ENCODE measurements at places on chromosomes 13 and 19.

DNA sequence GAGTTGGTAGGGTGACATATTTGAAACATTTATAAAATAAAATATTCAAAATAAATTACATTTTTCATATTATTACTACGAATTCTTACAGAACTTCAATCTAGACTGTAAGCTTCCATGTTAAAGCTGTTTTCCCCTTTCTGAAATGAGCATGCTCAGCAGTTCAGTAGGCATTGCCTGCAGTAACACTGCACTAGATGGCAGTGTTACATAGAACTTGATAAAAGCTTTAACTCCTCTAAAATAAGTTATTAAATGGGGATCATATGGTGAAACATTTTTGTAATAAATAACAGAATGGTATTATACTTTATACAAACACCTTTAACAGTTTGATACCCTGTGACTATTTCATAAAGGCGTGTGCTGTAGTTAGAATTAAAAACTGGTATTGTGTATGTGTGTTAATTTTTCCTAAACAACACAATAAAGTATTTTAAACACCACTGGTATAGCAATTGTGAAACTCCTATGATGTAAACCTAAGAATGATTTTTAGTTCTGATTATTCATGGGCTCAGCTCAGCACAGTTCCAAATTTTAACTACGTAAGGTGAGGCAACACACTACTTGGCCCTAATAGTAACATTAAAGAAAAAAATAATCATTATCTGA lies 11.6 kb upstream of the GPR18 start:
- no peak for DNase-seq

DNA sequence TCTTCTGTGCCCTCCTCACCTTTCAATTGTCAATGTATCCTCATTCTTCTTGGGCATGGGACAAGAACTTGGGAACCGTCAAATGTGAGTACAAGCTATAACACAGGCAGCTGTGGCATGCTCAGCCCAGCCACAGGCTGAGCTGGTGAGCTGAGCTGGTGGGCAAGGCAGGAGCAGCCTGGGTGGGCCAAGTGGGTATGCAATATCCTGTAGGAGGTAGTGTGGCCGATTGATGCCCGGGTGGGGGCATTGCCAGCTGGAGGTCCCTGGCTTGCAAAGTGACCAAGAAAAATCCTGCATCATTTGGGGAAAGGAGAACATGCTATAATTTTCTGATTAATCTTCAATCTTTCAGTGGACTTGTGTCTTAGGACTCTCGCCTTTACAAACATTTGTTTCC lies 507.2 kb upstream of the SLC10A2 start:
- DNase-seq: no peak

DNA sequence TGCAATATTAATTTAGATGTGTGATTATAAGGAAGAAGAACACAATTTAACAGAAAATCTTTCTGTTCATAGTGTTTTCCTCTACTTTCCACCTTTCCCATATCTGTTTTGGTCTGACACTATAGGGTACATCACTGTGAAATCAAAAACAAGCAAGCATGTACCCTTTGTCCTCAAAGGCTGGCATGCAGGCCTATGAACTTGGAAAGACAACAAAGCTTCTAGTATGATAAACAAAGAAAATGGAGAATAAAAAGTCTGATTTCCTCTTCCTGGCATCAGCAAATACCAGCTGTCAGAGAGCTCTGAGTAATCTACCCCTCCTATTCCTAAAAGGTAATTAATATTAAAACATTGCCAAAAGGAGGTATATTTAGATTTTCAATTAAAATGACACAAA lies 5.6 kb upstream of the NEK3 start:
- no peak for DNase-seq

DNA sequence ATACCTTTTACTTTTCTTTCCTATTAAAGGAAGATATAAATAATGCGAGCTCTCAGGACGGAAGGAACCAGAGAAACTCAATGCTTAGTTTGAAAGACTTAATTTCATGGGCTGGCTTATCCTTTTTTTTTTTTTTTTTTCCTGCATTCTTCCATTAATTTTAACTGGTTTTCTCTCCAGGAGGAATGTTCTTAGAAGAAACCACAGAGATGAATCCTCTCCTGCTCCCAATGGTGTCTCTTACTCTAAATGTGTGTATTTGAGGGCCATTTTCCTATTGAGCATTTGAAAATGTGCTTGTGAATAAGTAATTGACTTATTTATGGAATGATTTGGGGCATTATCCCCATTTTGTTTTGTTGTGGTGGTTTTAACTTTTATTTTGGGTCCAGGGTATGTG lies 494.9 kb downstream of the FOXO1 start:
- DNase-seq: no peak

- DNase-seq: peak; percentile 72
These were observed 42.2 kb downstream of the DLEU7 start for GRCh38 chr13:50801087-50801931.

- DNase-seq: no peak
These were observed 242.1 kb upstream of the ARGLU1 start for GRCh38 chr13:106810069-106810468.

GRCh38 chr19:2636897-2637683 lies 65.4 kb downstream of the GNG7 start:
- DNase-seq: peak; percentile 79

GRCh38 chr19:46040125-46040524 lies 677 bp downstream of the IGFL4 start:
- no peak for DNase-seq

DNA sequence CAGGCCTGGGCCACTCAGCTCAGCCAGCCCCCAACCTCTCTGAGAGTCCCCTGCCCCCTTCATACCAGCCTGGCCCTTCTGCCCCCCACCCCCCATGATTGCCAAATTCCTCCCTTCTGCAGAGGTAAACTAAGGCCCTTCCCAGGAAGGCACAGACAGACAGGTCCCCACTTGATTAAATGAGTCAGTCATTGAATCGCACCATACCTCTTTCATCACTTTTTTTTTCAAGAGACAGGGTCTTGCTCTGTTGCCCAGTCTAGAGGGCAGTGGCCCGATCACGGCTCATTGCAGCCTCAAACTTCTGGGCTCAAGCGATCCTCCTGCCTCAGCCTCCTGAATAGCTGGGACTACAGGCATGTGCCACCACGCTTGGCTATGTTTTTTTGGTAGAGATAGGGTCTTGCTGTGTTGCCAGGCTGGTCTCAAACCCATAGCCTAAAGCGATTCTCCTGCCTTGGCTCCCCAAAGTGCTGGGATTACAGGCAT lies 6.0 kb downstream of the PODNL1 start:
- no peak for DNase-seq

GRCh38 chr13:42333613-42334328 lies 61.8 kb downstream of the AKAP11 start:
- DNase-seq: no peak

DNA sequence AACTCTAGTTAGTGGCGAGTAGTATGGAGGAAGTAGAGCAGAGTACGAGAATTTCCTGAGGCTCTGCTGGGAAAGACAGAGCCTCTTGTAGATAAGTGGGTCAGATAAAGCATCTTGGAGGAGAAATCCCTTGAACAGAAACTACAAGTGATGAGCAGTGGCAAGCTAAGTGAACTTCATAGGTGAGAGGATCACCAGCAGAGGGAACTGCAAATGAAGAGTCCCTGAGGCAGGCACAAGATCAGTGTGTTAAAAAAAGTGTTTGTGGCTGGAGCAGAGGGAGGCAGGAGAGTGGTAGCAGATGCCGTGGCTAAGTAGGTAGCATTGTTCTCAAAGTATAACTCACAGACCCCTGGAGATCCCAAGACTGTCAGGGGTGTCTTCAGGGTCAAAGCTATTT lies 437.6 kb downstream of the HS6ST3 start:
- no peak for DNase-seq

GRCh38 chr13:35793823-35794222 lies 317.3 kb upstream of the MAB21L1 start:
- no peak for DNase-seq

DNA sequence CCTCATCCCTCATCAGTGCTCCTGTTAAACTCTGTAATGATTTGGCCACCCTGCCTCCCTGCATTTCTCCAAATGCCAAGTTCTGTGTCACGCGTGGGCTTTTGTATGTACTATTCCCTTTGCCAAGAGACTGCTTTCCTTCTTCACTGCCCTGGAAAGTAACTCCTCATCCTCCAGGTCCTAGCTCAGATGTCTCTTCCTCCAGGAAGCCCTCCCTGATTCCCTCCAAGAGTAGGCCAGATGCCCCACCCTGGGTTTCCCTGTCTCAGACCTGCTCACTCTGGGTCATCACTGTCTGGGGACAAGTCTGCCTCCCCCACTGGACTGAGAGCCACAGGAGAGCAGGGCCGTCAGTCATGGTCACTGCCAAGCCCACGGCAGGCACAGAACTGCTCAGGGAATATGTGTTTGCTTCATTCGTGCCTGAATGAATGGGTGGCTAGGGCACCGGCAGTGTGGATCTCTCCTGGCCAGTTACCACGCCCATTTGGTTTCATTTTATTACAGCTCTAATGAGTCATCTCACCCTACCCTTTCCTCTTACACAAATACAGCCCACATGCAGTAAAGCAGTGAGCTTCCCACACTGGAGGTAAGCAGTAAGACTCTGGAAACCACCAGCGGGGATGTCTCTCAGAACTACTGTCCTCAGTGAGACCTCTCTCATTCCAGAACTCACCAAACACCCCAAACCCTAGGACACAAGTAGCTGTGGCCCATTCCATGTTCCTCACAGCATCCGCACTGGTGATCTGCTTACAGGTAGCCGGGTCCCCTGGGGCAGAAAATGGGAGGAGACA lies 12.1 kb upstream of the GPR4 start:
- DNase-seq: peak; percentile 52

DNA sequence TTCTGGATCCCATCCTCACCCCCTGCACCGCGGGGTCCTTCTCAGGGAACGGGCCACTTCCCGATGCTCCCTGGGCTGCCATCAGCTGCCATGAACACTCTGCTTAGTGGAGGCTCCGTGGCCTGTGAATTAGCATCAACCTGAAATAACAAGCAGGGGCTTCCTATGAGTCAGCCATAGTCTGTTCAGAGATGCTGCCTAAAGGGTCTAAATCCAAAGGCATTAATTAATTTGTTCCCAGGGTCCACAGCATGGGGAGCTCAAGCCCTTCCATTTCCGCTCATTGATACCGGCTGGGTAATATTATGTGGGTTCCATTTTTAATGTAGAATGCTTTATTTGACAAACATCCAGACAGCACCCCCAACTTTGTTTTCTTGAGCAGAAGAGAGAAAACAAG lies 341.9 kb upstream of the TMTC4 start:
- no peak for DNase-seq

GRCh38 chr19:44807162-44807561 lies 1.7 kb upstream of the BCAM start:
- DNase-seq: no peak

- no peak for DNase-seq
These were observed 4.1 kb downstream of the PRAM1 start for GRCh38 chr19:8498295-8498694.

DNA sequence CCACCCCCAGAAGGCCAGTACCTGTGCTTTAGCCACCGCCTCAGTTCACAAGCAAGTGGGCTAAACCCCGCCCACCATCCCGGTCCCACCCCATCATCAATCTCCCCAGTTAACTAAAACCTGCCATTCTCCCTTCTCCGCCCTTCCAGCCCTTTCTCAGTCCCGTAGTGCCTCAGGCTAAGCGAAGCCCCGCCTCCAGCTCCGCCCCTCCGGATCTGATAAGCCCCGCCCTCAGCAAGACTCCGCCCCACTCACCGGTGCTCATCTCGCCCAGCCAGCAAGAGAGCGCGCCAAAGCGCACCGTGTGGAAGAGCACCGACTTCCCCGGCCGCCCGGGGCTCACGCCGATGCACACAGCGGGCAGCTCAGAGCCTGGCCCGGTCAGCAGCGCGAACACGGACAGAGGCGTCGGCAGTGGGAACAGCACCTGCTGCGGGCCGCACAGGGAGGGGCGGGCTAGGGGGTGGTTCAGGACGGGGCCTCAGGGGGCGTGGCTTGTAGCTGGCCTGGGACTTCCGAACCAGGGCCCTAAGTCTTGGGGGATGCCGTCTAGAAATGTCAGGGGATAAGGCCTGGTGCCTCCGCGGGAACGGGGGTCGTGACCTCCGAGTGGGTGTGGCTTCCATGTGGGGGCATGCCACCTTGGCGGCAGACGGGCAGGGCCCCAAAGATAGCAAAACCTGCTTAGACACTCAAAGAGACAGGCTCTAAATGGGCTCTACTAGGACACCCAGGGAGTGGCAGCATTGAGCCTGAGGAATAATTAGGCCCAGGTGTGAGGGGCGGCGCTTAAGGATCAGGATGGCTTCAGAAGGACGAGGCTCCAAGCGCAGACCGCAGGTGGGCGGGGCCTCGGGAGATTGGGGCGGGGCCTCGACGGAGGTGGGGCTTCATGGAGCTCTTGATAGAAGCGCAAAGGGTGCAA lies 21.4 kb downstream of the MAP4K1 start:
- DNase-seq: peak; percentile 58

GRCh38 chr13:112457485-112457884 lies 81.3 kb downstream of the SPACA7 start:
- no peak for DNase-seq

DNA sequence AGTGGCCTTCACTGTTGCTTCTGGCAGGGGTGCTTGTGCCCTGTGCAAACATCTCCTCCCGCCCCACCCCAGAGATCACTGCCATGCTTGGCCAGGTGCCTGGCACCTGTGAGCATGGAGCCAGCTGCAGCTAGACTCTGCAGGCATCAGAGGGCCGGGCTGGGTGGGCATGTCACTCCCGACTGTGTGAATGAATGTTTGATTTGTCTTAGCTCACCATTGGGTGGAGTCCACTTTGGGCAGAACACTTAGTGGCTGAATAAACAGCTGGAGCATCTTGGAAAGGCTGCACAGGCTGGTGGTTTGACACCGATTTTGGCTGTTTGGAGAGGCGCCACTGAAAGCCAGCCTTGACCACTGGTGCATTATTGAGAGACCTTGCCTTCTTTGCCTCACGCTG lies 267.3 kb downstream of the DLEU7 start:
- DNase-seq: no peak

GRCh38 chr13:42106998-42107397 lies 58.5 kb downstream of the DGKH start:
- DNase-seq: no peak

DNA sequence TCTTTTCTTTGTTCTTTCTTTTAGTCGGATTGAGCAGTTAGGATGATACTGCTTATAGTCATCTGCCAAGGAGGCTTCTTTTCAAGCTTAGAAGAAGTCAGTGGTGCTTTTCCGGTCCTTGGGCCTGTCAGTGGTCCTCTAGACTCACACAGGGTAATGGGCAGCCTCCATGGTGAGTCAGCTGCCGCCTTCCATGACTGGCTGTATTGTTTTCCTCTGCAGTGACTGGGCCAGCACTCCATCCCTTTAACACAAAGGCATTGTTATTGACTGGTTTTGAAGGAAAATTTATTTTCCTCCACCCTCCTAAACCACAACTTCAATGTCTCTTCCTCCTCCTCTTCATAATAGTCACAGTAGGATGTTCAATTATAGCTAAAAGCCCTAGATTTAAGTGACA lies 47.1 kb upstream of the CNMD start:
- DNase-seq: no peak

Measured in stimulated activated CD4-positive, alpha-beta T cell treated with anti-CD3 and anti-CD28 coated beads, Interleukin-2, amount 100 ng/mL, for 24 hours (primary cell).